ENCODE measurements at places on chromosomes 16 and 17. TPM values are rescaled to one million over a fixed set of nuclear protein-coding genes. Genes with fewer than 3 reads are reported as not detected.

GRCh38 chr16:85440744-85441143 lies 172.4 kb upstream of the GSE1 start:
- DNase-seq, result no peak

DNA sequence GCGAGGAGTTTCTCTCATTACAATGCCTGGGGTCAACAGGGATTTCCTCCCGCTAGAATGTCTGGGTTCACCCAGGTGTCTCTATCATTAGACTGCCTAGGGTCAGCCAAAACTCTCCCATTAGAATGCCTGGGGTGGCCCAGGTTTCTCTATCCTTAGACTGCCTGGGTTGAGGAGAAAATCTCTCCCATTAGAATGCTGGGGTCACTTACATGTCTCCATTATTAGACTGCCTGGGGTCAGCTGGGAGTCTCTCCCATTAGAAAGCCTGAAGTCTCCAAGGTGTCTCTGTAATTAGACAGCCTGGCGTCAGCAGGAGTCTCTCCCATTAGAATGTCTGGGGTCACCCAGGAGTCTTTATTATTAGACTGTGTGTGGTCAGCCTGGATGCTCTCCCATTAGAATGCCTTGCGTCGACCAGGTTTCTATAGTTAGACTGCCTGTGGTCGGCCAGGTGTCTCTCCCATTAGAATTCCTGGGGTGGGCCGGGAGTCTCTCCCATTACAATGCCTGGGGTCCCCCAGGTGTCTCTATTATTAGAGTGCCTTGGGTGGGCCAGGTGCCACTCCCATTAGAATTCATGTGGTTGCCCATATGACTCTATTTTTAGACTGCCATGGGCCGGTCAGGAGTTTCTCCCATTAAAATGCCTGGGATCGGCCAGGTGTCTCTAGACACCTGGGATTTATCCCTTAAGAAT lies 2272.1 kb downstream of the TP53TG3F start:
- DNase-seq, result no peak

Gene CCL3
- polyA plus RNA-seq, result not detected

Gene TEX19
- not detected for polyA plus RNA-seq

GRCh38 chr17:57269598-57270255 lies 13.4 kb downstream of the MSI2 start:
- no peak for DNase-seq

DNA sequence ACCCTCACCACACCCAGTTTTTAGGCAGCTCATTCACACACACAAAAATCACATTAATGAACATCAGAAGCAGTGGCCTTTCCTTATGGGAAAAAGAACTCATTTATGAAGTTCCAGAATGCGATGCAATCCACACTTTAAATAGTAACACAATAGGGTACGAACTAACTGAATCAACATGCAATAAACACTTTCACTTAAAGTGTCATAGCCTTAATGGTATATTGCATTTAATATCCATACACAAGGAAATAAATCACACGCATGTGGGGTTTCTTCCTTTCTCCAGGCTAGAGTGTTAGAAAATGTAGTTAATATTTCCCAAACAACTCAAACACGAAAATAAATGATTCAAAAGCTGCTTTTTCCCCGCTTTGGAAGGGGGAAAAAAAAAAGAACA lies 19.7 kb downstream of the ADCY9 start:
- no peak for DNase-seq

DNA sequence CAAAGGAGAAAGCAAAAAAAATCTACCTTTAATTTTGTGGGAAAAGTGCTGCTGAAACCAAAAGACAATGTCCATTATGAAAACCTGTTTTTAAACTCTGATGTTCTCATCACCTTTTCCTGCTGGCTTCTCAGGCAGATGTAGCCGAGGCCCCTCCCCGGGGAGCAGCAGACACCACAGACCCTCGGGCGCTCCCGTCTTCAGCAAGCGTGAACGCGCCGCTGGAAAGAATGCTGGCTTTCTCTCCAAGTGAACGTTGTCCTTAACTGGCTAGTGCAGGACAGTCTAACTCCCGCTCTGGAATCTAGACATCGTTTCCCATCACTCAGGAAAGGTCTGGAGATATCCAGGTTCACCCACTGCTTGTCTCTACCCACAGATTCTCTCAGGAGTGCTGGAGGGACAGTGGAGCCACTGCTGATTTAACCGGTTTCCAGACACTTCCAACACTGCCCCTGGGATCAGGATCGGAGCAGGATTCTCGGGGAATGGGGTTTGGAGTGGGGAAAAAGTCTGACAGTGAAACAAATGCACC lies 211.2 kb downstream of the RBFOX3 start:
- no peak for DNase-seq

DNA sequence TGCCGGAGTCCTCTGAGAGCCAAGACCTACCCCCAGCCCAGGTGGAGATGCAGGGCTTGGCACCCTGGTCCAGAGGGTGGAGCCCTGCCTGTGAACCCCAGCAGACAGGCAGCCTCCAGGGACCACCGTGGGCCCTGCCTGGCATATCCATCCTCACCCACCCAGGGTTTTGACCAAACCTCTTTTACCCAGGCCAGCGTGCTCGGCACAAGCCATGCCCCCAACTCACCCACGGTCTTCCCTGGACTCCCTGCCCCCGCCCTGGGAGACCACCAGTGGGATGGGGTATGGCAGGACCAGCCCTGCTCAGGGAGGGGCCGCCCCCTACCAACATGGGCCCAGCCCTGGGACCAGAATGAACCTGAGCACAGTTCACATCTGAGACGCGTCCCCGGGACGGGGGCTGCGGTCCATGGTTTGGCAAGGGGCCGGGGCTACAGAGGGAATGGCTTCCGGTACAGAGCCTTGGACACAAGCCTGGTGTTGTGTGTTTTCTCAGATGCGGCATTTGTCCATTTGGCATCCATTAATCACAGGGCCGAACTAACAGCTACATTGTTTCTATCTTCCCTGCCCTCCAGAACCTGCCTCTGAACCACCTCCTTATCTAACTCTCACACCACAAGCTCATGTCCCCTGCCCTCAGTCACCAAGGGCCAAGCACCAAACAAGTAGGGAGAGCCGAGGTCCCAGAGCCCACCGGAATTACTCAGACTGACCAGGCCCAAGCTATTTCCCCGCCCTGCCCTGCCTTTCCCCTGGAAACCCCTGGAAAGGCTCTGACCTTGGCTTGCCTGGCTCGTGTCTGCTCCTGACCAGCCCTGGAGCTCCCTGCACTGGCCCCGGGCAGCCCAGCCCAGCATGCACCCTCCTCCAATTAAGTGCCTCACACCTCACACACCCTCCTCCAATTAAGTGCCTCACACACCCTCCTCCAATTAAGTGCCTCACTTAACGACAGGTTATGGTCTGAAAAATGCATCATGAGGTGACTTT lies 14.1 kb downstream of the HS3ST6 start:
- no peak for DNase-seq

Gene SLC5A11
- 0.01 TPM for polyA plus RNA-seq

GRCh38 chr16:30963925-30964511 lies 6.5 kb downstream of the SETD1A start:
- DNase-seq, result no peak

GRCh38 chr17:8163978-8164814 lies 1.4 kb upstream of the VAMP2 start:
- no peak for DNase-seq

- DNase-seq, result peak; percentile 72
Measured at GRCh38 chr17:60601447-60602384, 1.7 kb downstream of the PPM1D start.

DNA sequence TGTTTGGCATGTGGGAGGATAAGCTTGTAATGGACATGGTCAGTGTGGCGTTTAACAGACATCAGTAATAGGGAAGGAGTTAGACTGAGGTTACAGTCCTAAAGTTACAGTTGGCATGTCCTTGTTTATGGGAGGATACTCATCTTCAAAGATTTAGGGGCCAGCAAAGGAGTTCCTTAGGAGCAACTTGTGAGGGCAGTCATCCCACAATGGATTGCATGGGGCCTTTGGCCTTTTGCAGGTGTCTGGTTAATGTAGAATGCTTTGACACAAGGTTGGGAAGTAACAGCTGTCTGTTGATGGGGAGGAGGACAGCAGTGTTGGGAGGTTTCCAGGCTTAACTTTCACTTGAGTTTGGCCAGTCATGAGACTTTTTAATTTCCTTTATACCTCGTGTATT lies 2.2 kb downstream of the NUBP1 start:
- no peak for DNase-seq

GRCh38 chr16:22977294-22977697 lies 163.3 kb downstream of the HS3ST2 start:
- peak; percentile 8 for DNase-seq

GRCh38 chr16:81487301-81487720 lies 42.7 kb downstream of the CMIP start:
- no peak for DNase-seq

DNA sequence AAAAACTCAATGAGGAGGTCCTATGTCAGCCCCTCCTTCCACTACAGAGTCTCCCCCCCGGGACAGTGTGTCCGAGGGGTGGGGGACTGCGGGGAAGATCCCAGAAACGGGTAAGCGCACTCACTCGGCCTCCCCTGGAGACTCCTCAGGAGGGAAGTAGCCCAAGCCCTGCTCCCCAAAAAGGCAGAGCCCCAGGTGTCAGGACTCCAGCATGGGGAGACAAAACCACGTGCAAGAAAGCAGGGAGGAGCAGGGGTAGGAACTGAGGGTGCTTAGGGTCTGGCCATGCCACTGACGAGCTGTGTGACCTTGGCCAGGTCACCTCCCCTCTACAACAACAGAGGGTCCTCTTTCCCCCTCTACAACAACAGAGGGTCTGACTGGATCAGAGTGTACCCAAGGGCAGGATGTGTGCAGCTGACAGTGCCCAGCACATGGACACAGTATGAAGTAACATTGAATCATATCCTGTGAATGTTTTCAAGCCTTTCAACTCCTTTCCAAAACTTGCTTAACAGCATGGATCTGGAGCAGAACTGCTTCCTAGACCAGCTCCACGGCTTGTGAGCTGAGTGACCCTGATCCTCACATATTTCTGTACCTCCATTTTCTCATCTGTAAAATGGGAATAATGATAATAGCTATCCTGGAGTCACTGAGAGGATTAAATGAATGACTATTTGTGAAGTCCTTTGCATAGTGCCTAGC lies 2.1 kb upstream of the NAGS start:
- DNase-seq, result peak; percentile 78

DNA sequence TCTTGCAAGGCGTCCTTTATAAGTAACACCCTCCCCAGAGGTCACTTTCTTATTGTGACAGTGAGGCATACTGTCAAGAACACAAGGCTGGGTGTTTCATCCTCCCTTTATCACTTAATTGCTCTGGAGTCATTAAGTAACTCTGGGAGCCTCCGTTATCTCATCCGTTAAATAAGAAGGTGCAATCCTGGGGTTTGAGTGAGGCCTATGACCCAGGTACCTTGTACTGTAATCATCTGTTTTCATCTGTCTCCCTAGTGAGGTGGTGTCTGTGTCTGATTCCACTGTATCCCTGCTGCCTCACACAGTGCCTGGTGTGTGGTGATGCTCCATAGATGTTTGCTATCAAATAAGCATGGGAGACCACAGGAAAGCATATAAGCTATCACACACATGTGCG lies 17.7 kb downstream of the TNS4 start:
- no peak for DNase-seq

Gene ZSCAN10
- polyA plus RNA-seq, result not detected

GRCh38 chr17:40577611-40578065 lies 12.4 kb upstream of the CCR7 start:
- no peak for DNase-seq

Gene FOXJ1
- polyA plus RNA-seq, result not detected

DNA sequence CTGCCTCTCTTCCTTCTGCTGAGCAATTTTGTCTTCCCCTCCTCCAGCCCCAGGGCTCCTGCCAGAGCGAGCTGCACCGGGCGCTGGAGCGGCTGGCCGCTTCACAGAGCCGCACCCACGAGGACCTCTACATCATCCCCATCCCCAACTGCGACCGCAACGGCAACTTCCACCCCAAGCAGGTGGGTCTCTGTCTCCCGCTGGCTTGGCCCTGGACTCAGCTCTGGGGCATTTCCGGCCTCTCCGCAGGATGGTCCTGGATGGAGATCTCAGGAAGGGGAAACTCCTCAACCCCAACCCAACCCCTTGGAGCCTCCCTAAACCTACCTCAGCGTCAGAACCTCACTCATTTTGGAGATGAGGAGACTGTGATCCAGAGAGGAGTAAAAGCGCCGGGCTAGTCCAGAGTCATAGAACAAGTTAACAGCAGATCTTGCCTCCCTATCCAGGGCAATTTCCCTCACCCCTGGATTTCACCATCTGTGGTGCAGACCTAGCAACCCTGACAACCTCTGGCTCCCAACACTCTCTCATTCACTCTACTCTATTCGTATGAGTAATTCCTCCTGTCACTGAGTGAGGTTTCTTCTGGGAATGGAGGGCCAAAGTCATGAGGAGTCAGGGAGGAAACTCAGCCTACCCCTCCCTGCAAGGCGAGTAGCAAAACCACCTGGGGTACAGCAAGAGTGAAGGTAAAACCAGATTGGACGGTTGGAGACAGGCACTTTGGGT lies 10.8 kb downstream of the IGFBP4 start:
- DNase-seq, result no peak

- no peak for DNase-seq
Measured at GRCh38 chr16:75485230-75486013, 9.8 kb downstream of the CHST6 start.

- no peak for DNase-seq
Measured at GRCh38 chr17:73013816-73014663, 78.4 kb downstream of the SLC39A11 start.

- peak; percentile 72 for DNase-seq
Measured at GRCh38 chr17:32323811-32324491, 18.0 kb downstream of the C17orf75 start.

Gene CDH13
- 130 TPM for polyA plus RNA-seq

GRCh38 chr16:81799138-81799504 lies 20.0 kb downstream of the PLCG2 start:
- DNase-seq, result no peak

- peak; percentile 95 for DNase-seq
Measured at GRCh38 chr16:14510939-14511799, 118.9 kb downstream of the PARN start.

GRCh38 chr17:56602292-56603130 lies 9.0 kb downstream of the NOG start:
- no peak for DNase-seq

DNA sequence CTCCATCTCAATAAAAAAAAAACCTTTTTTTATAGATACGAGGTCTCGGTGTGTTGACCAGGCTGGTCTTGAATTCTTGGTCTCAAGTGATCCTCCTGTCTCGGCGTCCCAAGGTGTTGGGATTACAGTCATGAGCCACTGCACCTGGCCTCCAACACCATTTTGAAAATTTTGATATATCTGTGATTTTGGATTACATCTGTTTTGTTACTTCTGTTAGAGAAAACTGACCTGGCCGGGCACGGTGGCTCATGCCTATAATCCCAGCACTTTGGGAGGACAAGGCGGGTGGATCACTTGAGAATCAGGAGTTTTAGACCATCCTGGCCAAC lies 18.6 kb downstream of the RMI2 start:
- no peak for DNase-seq

Gene PRSS53
- polyA plus RNA-seq, result 1.6 TPM

Gene SULT1A2
- polyA plus RNA-seq, result 0.42 TPM

- DNase-seq, result no peak
Measured at GRCh38 chr17:67487506-67487905, 110.4 kb downstream of the PITPNC1 start.

Gene BFAR
- 64.9 TPM for polyA plus RNA-seq

Gene FBXO39
- 0.31 TPM for polyA plus RNA-seq

DNA sequence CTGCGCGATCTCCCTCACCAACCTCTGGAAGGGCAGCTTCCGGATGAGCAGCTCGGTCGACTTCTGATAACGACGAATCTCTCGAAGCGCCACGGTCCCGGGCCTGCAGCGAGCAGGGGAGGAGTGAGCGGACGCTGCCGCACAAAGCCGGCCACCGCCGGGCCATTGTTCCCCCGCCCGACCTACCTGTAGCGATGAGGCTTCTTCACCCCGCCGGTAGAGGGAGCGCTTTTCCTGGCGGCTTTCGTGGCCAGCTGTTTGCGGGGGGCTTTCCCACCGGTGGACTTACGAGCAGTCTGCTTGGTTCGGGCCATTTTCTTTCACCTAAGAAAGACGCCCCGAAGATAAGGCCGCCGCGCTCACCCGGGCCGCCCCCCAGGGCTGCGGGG lies 5.8 kb upstream of the UNK start:
- no peak for DNase-seq
